NCI-H1105 (cell line): ENCODE measurements at places on chromosomes 16 and 17.

DNA sequence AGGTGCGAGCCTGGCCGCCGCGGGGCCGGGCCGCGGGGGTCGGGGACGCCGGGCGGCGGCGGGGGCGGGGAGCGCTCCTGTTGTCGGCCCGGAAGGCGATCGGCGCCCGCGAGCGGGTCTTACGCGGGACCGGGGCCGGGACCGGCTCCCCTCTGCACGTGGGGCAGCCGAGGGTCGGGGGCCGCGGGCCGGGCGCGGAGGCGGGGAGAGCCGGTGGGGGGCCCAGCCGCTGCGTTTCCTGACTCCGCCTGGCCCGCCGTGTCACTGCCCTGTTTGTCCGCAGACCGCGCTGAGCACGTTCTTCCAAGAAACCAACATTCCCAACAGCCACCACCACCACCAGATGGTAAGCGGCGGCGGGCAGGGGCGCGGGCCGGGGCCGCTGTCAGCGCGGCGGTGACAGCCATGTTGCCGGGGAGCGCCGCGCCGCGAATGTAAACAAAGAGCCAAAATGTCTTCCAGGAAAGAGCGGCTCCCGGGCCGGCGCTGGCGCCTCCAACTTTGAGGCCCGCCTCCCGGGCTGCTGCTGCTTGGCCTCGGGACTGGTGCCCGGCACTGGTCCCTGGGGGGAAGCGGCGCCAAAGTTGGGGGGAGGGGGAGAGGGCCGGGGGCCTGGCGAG lies 586 bp downstream of the UBALD2 start:
- DNase-seq: no peak

DNA sequence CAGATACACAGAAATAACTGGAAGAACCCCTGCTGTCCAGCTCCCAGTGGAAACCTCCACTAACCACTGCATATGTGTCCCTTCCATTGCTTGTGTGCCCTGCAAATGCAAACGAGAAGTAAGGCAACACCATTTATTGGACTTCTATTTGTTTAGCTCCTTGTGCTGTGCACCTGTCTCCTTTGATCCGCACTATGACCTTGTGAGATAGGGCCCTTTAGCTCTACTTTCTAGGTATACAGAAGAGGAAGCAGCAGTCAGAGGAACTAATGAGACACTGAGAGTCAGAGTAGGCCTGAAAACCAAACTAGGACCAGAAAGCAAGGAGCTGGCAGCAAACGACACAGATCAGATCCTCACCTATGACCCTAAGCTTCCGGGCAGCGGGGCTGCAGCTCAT lies 22.4 kb downstream of the SOX9 start:
- DNase-seq: no peak

- no peak for DNase-seq
These were observed 20.0 kb downstream of the CHAD start for GRCh38 chr17:50448643-50449042.

GRCh38 chr16:61813339-61813738 lies 222.9 kb downstream of the CDH8 start:
- no peak for DNase-seq

DNA sequence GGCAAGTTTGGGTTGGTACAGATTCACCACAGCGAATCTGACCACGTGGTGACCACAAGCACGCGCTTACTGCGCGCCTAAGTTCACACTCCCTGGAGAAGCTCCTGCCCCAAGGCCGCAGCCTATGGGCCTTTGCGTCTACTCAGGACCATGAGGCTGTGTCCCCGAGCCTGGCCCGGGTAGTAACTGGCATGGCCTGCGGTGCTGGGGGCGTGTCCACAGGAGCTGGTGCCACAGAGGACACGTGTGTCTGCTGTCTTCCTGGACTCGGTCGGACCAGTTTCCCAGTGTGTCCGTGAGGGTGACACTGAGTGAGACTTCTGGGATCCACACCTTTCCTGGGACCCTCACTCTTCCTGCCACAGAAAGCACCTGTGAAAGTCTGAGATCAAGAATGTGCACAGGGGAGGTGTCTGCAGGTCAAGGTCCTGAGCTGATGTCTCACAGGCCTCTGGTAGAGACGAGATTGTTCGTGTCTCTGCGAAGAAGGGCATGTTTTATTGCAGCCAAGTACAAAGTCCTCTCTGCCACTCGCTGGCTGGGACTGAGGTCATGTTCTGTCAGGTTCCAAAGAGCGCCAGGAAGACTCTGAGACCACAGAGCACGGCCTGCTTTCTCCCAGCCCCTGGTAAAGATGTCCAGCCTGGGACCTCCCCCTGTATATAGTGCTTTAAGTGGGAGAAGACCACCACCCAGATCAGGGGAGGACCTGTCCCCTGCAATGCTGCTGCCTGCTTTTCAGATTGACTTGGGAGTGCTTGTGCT lies 25.2 kb upstream of the CAPN15 start:
- no peak for DNase-seq

DNA sequence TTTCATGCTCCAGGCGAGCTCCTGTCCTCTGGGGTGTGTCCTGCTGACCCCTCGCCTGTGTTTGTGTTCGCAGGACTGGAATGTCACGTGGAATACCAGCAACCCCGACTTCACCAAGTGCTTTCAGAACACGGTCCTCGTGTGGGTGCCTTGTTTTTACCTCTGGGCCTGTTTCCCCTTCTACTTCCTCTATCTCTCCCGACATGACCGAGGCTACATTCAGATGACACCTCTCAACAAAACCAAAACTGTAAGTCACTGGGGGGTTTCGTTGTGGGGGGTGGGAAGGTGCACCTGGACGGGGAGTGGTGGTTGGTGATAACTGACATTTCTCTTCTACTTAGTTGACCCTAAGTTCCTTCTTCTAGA lies 58.3 kb downstream of the ABCC1 start:
- no peak for DNase-seq

DNA sequence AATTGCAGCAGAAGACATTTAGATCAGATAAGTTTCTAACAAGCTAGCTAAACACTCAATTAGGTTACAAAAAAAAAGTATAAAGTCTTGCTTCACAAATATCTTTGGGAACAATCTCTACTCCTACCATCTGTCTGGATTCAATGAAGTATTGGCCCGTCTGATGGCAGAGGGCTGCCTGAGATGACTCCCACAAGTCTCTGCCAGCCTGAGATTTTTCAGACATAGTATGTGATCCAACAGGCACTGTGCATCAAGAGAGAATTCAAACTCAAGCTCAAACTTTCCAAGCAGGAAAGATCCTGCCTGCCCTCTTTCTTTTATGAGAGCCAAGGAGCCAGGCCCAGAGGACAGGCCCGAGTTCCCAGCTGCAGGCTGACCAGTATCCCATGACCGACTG lies 22.6 kb downstream of the SLC39A11 start:
- DNase-seq: no peak

DNA sequence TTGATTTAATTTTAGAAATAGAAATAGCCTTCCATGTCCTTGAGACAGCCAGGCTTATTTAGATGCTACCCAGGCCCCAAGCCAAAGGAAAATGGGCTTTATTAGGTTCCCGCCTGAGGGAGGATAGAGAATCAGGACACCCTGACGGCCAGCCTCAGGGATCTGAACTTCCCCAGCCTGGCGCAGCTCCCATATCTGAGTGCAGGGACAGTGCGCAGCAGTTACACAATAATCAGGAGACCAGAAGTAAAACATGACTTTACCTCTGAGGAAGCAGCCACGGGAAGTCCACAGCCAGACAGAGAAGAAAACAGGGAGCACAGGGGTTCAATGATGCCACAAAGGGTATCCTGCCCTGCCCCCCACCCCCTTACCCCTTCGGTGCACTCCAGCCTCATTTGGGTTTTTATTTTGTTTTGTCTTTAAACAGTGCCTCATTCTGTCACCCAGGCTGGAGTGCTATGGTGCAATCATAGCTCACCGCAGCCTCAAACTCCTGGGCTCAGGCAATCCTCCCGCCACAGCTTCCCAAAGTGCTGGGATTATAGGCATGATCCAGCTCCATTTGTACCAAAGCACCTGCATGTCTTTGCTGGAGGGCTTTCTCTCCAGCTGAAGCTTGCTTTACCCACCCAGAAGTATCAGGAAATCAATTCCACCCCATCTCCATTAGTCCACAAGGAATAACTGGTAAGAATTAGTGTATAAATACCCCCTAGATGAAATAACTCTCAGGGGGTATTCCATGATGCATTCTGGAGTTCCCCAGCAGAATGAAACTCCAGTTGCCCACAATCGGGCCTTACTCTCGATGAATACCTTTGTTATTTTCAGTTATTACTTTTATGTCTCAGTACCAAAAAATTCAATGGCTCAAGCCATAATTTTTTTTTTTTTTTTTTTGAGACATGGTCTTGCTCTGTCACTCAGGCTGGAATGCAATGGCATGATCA lies 21.9 kb downstream of the ORC6 start:
- DNase-seq: no peak

DNA sequence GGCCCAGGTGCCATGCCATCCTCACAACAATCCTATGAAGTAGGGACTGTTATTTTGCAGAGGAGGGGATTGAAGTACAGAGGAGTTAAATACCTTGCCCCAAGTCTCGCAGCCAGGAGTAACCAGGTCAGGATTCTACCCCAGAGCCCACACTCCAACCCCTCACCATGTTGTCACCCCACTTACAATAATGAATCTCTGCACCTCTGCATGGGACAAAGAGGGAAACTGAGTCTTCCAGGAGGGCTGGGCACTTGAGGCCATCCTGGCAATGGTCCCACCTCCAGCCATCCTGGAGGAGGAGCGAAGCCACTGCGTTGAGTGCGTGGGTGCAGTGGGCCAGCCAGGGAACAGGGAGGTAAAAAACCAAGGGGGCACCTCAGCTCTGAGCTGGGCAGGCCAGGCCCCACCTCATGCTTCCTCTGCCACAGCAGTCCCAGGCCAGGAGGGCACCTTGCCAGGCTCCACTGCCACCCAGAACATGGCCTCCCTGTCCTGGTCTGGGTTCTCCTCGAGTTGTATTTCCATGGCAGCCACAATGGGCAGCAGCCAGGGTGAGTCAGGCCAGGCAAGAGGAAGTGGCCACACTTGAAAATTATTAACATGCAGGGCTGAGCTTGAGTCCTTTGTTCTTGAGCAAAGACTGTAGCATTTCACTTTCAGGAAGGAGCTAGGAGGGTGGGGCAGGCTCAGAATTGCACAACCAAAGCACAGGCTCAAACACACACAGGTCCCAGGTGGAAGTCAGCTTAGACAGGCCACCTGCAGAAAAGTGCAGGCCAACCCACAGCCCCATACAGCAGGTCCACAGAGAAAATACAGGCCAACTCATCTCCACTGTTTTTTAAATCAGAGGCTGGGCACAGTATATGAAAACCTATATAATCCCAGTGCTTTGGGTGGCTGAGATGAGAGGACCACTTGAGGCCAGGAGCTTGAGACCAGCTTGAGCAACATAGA lies 52.1 kb downstream of the CUEDC1 start:
- DNase-seq: peak; percentile 20

DNA sequence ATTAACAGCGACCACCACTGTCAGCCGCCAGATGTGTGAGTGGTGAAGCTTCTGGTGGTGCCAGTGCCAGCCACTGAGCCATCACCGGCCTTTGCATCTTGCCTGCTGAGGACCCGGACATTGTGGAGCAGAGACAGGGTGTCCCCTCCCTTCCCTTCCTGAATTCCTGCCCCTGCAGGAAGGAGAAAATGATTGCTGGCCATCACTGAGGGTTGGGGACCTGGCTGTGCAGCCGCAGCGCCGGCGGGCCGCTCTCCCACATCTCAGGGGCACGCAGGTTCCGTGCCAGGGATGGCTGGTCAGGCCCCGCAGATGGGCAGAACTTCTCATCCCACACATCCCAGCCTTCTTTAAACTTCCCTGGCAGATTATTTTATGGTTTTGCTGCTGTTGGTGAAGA lies 56.5 kb downstream of the RPTOR start:
- DNase-seq: no peak

DNA sequence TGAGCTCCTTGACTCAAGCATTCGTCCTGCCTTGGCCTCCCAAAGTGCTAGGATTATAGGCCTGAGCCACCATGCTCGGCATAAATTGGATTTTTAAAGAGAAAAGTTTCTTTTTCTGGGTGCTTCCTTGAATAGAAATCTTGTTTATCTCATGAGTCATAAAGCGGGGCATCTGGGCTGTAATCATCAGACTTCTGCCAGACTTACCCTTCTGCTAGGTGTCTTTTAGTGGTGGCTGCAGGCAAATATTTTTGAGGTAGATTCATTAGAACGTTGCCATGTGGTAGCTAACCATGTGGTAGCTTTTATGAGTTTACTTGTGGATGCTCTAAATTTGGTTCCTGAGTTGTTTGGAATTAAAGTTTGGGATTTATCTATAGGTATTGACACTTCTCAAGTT lies 13.4 kb downstream of the PGS1 start:
- DNase-seq: no peak

DNA sequence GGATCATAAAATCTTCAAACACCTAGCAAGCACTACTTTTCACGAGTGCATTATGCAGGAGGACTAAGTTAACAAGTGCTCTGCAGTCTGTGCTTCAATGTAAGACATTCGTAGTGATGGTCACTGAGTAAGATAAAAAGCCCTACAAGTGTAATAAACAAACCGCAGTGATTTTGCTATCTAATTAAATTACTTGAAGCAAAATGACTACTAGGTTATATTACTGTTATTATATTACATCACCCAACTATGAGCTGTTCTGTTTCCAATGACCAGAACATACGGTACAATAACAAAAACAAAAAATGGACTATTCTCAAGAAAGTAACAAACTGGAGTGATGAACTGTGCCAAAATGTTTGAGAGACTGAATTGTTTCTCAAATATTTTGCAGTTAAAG lies 11.2 kb downstream of the KLHL10 start:
- no peak for DNase-seq

- DNase-seq: no peak
These were observed 225.5 kb downstream of the LGALS9B start for GRCh38 chr17:20241855-20242254.

DNA sequence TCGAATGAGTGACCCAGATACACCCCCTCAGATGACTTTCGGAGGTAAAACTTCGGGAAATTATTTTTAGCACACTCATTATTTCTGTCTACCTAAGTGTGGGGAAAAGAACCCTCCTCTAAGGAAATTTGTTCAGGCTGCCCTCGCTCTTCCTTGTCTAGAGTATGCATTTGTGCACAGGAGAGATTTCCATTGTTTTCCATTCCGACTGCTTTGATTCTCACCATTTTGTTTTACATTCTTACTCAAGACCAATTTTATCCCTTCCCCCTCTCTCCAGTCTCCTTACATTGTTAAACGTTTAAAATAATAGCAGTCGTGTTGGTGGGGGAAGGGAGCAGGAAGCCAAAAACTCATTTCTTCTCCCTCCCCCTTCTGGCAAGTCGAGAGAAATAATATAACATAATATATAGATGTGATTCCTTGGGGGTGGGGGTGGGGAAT lies 1.5 kb upstream of the CHD3 start:
- DNase-seq: no peak

GRCh38 chr16:2792940-2793339 lies 5.3 kb upstream of the PRSS41 start:
- no peak for DNase-seq
